ENCODE measurements at places on chromosomes 16 and 17.

GRCh38 chr17:17269926-17270773 lies 10.9 kb downstream of the COPS3 start:
- DNase-seq, result no peak

- DNase-seq, result no peak
Observed at GRCh38 chr16:14148016-14148415, 76.9 kb downstream of the MRTFB start.

DNA sequence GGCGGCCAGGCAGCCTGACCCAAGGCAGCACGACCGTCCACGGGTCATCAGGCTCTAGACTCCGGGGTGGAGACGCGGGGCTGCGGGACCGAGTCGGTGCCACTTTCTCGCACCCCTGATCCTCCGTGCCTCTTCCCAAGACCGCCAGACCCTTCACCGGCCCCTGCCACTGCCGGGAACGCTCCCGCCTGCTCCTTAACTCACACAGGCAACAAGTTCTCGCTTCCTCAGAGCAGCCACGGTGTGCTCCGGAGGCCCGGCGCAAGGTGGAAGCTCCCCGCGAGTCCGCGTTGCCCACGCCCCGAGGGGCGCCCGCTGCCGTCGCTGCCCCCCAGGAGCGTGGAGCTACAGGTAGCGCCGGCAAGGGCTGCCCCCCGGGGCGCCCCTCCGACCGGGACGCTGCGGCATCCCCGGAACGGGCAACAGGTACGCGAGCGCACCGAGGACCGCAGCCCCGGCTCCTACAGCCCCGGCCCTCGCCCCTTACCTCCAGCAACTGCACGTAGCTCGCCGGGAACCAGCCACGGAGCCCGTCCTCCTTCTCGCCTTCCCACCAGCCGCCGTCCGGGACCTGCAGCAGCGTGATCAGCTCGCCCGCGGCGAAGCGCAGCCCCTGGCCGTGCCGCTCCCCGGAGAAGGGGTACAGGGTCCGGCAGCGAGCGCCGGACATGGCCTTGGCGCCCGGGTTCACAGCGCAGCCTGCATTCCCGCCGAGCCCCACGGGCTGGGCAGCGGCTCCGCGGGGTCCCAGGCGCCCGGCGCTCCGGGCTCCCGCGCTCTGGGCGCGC lies 491 bp downstream of the GAS7 start:
- no peak for DNase-seq

DNA sequence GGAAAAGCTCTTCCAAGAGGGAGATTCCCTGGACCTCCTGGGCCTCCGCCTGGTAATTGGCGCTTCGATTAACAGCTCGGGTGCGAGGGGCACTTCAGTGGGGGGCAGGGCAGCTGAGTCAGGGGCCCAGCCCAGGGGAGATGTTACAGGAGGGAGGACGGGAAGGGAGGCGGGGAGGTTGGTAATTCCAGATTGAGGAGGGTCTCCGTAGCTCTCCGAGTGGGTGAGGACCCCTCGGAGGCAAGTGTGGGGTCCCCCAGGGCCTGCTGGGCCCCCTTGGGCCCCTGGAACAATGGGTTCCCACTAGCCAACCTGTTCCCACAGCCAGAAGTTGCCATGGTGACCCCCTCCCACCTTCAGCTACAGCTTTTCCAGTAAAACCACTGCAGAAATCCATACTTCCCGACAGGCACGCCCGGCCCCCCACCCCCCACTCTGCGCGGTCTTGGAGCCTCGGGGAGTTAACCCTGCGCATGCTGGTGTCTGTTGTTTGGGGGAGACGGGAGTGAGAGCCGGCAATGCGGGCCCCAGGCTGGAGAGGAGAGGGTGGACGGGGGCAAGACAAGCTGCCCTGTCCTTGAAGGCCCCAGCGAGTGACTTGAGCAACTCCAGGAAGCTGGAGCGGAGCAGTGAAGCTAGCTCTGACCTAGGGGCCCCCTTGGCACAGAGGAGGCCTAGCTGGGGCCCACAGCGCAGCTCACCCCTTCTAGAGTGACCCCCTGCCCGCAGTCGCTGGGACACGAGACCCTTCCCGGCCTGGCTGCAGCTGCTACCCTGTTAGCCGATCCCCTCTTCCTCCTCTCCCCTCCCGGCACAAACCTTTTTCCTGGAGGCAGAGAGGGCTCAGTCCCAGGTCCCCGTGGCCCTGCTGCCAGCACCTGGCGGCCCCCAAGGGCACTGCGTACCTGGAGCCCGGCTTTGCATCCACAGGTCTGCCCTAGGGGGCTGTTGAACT lies 37.8 kb downstream of the TMEM235 start:
- no peak for DNase-seq

- peak; percentile 95 for DNase-seq
Observed at GRCh38 chr17:60087882-60088669, 9.4 kb upstream of the HEATR6 start.

GRCh38 chr16:24988593-24989338 lies 26.4 kb downstream of the ARHGAP17 start:
- DNase-seq, result no peak

- DNase-seq, result no peak
Observed at GRCh38 chr17:17051791-17052461, 9.7 kb downstream of the MPRIP start.

GRCh38 chr16:57704905-57705852 lies 10.6 kb downstream of the DRC7 start:
- DNase-seq, result no peak

- DNase-seq, result no peak
Observed at GRCh38 chr16:61215605-61216004, 820.6 kb downstream of the CDH8 start.

DNA sequence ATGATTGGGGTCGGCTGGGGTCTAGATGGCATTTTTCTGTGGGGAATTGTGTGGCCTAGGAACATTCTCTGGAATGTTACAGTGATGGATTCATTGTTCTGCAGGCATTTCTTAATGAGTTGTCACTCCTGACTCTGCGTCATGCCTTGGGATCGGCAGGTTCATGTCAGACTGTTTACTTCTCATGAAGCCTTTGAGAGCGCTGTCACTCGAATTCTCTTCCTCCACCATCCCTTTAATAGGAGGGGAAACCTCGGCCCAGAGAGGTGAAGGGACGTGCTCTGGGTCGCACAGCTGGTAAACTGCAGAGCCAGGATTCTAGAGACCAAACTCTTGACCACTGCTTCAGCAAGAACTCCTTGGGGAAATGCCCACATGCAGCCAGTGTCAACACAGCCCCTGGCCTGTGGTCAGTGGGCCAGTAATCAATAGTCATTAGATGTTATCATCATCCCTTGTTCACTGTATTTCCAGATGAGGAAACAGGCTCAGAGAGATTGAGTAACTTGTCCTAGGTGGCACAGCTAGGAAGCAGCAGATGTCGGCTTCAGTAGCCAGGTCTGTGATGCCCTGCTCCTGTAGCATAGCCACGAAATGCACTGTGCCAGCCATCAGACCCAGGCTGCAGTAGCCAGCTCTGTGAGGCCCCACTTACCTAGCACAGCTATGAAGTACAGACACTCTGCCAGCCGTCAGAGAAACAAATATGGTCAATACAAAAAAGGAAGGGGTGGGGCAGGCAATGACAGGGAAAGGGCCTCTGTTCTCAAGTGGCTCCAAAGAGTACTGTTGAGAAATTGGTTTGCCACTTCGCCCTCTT lies 259.0 kb downstream of the CPPED1 start:
- DNase-seq, result no peak

DNA sequence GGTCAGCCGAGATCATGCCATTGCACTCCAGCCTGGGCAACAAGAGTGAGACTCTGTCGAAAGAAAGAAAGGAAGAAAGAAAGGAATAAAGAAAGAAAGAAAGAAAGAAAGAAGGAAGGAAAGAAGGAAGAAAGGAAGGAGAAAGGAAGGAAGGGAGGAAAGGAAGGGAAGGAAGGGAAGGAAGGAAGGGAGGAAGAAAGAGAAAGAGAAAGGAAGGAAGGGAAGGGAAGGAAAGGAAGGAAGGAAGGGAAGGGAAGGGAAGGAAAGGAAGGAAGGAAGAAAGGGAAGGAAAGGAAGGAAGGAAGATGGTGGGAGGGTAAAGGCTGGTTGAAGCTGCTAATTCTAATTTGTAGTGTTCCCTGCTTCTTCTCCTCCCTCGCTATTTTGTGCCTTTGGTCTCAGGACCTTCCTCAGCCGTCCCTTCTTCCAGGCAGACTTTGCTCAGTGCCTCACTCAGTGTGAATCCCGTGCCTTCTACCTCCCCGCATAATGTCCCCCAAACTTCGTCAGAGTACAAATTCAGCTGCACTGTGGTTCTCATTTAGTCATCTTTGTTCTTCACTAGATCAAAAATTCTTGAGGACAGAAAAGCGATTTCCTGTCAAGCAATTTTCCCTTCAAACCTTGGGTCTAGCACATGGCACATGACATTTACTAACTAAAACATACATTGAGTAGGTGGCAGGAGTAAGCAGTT lies 31.1 kb upstream of the PAFAH1B1 start:
- no peak for DNase-seq

DNA sequence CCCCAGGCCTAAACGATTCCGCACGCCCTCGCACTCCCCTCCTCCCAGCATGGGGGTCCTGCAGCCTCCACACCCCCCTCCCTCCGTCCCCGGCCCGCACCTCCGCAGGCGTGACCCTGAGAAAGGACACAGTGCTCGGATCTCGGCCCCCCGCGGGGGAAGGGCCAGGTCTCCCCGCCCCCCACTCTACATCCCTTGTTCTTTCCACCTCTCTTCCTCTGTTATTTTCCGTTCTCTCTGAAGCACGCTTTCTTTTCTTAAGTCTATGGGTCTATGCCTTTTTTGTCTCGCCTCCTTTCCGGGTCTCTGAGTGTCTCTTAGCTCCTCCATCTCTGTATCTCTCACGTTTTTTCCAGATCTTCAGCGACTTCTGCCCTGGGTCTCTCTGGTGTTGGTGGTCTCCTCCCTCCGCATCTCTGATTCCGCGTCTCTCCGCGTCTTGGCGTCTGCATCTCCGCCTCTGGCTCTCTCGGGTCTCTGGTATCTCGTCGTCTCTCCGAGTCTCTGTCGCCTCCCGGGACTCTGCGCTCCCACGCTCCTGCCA lies 2.1 kb upstream of the HES7 start:
- DNase-seq, result no peak

DNA sequence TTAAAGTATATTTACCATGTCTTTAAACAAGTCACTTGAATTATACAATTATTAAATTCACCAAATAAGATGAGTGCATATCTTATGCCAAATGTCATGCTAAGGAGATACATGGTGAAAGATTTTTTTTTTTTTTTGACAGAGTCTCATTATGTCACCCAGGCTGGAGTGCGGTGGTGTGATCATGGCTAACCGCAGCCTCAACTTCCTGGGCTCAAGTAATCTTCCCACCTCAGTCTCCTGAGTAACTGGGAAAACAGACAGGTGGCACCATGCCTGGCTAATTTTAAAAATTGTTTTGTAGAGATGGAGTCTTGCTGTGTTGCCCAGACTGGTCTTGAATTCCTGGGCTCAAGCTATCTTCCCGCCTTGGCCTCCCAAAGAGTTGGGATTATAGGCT lies 149.0 kb upstream of the GOT2 start:
- DNase-seq, result no peak

DNA sequence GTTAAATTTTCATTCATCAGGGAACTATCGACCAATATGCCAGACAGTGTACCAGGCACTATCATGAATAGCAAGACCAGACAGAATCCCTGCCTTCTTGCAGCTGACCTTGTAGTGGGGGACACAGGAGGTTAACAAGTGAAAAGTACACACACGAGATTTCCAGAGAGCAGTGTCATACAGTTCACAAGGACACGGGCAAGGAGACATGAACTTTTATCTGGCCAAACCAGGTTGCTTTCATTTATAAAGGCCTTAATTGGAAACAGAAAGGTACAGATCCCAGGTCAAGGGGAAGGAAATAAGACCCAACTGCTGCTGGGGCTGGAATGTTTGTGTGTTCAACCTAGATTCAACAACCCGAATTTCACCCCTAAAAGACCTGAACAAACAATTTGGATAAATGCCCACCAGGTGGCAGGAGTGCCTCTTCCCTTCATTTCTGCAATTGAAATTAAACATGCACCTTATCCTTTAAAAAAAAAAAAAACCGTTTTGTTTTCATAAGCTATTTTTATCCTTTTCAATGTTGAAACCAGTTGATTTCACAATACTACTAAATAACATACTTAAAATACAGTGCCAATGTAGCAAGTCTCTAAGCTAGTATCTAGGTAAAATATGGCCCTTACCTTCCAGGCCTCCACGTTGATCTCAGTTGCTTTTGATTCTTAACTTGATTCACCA lies 65.9 kb downstream of the EMP2 start:
- DNase-seq, result peak; percentile 39

GRCh38 chr16:67948015-67948414 lies 4.1 kb upstream of the LCAT start:
- no peak for DNase-seq

DNA sequence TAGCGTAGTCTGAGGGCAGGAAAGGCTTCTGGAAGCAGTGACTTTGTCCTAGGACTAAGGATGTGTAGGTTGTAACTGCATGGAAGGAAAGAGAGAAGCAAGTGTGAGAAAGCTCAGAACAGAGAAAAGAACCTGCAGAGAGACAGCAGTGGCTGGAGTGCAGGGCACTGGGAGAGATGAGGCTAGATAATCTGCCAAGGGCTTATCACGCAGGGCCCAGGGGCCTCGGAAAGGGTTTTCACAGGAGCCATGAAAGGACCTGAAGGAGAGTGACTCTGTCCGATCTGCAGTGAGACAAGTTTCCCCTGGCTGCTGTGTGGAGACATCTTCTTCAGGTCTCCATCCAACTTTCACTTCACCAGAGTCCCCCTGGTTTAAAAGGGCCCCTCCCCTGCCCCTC lies 7.1 kb upstream of the SRCAP start:
- no peak for DNase-seq

- DNase-seq, result no peak
Observed at GRCh38 chr17:60909405-60909804, 231.8 kb downstream of the BCAS3 start.

GRCh38 chr17:15260376-15261257 lies 4.5 kb downstream of the PMP22 start:
- DNase-seq, result peak; percentile 59

DNA sequence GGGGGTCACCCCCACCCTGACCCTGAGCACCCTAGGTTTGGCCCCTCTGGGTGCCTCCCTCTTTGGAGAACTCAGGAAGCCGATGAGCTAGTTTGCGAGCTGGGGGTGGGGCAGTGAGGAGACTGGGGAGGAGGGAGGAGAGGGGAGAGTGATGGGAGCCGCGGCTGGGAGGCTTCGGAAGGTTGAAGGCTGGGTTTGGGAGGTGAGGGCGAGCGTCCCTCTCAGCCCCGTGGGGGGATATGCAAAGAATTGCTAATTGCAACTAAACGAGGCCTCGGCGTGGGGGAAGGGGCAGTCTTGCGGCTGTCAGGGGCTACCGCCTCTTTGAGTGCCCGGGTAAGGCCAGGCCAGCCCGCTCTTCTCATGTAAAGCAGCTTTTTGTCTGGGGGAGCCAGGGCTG lies 17.6 kb upstream of the FZD2 start:
- no peak for DNase-seq

GRCh38 chr16:8819411-8820034 lies 21.9 kb downstream of the PMM2 start:
- no peak for DNase-seq

- DNase-seq, result no peak
Observed at GRCh38 chr17:30226878-30227277, 8.6 kb downstream of the SLC6A4 start.

All from H54 (cell line).